NCI-H2107 (cell line): ENCODE measurements at places on chromosomes 6 and 20.

DNA sequence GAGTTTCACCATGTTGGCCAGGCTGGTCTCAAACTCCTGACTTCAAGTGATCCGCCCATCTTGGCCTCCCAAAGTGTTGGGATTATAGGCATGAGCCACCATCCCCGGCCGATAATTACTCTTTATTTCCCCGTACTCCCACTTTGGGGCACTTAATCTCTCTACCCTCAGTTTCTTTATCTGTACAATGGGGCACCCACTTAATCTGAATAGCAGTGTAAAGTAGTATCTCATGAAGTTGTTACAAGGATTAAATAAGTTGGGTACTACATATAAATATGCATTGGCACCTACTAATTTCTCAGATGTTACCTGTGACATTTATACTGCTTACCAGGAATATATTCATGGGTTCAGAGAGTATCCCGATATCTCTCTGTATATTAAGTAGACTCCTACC is 15.2 kb downstream of the GINM1 start:
- no peak for DNase-seq

DNA sequence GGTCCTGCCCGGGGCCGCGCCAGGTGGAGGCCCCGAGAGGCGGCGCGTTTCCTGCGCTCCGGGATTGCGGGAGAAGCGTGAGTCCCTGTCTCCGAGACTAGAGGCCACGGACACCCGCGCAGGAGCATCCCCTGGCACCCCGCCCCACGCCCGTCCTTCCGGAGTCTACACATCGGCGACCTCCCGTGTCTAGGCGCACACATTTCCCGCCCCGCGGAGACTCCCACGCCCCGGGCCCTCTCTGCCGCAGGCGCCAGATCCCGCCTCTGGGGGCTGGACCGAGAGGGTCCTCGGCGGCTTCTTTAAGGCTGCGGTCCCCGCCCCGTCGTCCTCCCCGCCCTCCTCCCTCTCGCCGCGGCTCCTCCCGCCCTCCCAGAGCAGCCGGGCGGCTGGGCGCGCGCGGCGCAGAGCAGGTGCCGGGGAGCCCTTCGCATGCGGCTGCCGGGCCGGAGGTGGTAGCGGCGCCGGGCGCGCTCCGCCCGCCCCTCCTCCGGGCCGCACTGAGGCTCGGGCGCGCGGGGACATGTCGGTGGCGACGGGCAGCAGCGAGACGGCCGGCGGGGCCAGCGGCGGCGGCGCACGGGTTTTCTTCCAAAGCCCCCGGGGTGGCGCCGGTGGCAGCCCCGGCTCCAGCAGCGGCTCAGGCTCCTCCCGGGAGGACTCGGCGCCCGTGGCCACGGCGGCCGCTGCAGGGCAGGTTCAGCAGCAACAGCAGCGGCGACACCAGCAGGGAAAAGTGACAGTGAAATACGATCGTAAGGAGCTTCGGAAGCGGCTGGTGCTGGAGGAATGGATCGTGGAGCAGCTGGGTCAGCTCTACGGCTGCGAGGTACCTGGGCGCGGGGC is at the start of gene PPP1R14C:
Gene PPP1R14C (plus strand): TSS at position 375 of the 846 bp plus-strand sequence. CDS start 149 bp downstream, at position 524.
- no peak for DNase-seq

GRCh38 chr6:43634702-43635303 is 837 bp upstream of the MAD2L1BP start:
- no peak for DNase-seq

DNA sequence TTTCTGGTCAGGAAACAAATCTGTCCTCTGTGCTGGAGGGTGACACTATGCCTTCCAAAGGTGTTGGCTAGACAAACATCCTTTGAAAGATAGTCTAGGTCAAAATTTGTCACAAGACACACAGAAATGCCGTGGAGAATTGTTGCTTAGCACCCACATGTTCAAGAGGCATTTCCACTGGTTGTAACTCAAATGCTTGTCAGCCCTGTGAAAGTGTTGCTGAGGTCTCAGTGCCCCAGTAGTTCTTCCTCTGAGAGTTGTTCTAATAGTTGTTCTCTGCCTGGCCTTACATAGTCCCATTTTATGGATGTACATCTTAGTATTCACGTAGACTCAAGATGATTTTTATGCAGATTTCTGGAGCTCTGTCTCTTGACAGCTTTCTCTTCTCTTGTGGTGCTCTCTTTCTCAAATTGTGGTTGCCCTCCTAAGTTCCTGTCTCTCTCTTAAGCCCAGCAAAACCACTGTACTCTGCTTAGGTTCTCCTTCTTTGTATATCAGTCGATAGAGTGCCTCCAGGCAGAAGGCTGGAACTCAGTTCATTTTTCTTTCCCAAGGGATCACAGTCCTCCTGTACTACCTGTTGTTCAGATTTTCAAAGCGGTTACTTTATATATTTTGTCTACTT is 39.5 kb upstream of the REV3L start:
- DNase-seq: no peak

GRCh38 chr20:19602675-19603375 is 155.2 kb upstream of the RIN2 start:
- DNase-seq: no peak

DNA sequence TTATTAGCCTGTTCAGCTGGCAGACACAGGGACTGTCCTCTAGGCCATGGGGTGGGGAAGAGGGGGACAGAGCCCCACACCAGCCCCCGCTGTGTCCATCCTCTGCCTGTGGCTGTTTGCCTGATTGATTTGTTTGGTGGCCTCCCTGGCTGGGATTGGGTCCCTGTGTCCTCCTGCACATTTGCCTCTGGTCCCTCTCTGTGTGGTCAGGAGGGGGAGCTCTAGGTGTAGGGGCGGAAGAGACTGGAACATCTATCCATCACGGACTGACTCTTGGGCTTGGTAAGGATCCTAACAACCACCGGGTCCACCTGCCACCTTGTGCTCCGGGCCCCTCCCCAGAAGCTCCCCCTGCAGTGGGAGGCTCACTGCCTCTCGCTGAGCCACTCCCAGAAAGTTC is 38.4 kb upstream of the CCDC167 start:
- no peak for DNase-seq

DNA sequence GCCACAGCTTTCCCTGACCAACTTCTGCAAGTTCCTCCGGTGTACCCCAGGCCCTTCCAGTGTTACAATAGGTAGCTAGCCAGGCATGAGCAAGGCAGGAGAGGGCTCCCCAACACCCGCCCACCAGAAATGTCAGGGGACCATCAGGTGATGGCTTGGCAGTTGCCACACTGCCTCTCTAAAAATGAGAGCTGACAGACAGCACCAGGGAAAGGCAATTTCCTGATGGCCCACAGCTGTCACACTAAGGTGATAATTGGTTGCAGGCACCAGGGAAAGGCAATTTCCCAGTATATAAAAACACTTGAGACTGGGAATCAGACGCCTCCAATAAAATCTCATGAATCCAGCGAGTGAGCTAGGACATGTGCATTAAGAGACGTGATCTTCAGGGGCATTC is 49.9 kb downstream of the PXDC1 start:
- no peak for DNase-seq

DNA sequence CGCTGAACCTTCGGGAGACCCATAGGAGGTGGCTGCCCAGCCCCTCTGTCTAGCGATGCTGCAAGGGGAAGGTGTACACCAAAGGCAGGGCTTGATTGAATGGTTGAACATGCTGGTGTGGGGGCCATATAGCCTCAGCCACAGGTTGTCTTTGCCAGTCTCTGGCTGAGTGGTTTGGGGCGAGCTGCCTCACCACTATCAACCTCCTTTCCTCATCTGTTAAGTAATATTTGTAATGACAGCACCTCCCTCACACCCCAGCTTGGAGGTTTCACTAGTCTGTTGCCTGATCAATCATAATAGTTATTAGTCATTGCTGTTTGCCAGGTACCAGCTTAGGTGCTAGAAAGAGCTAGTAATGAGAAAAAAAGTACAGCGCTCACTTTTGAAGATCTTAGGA is 11.8 kb upstream of the ZNF831 start:
- no peak for DNase-seq

- no peak for DNase-seq
Measured at GRCh38 chr20:23937303-23938117, 51.1 kb downstream of the GGTLC1 start.

- no peak for DNase-seq
Measured at GRCh38 chr6:56914798-56915658, 39.9 kb upstream of the BEND6 start.

DNA sequence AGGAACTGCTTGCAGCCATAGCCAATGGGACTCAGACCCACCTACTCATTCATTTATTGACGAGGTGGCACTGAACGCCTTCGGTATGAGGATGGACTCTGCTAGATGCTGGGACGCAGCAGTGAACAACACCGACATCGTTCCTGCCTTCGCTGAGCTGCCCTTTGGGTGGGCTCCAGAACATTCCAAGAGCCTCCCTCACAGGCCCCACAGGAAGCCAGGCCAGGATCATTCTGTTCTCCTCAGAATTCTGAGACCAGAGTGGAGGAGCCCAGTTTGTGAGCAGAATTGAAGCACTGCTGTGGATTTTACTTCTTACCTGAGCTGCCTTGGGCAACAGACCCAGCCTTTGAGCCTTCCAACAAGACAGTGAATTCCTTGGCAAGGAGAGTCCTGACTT is 82.1 kb downstream of the KCNB1 start:
- no peak for DNase-seq

GRCh38 chr6:160034036-160034930 is 65.4 kb downstream of the IGF2R start:
- DNase-seq: no peak

DNA sequence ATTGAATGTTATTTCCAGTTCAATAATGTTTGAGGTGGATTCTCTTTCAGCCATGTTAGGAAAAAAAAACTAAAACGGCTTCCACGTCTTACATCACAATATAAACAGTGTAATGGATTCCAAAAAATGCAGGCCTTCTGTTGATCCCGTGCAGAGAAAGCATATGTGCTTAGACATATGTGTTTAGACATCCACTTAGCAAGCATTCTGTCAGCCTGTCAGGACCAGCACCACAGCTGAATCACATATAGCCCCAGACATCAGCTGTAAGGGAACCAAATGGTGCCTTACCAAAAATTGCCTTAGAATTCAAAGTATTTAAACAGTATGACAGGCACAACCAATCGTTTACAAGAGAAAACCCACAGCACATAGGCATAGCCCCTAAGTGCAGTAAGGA is 304.9 kb downstream of the EYA4 start:
- DNase-seq: no peak

DNA sequence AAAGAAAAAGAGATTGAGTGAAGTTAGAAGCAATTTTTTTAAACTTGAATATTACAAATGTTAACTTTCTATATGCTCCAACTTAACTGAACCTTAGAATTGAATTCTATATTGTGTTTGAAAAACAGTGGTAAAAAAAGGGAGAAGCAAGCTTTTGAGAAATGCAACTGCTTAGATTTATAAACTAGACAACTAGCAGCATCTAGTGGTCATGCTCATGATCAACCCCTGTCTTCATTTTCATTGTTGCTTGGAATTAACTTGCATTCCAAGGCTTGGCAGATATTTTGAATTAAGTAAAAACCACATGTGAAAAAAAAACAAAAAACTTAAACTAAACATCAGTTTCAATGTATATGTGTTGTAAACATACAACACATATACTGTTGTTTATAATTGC is 113.1 kb downstream of the C6orf58 start:
- DNase-seq: no peak

DNA sequence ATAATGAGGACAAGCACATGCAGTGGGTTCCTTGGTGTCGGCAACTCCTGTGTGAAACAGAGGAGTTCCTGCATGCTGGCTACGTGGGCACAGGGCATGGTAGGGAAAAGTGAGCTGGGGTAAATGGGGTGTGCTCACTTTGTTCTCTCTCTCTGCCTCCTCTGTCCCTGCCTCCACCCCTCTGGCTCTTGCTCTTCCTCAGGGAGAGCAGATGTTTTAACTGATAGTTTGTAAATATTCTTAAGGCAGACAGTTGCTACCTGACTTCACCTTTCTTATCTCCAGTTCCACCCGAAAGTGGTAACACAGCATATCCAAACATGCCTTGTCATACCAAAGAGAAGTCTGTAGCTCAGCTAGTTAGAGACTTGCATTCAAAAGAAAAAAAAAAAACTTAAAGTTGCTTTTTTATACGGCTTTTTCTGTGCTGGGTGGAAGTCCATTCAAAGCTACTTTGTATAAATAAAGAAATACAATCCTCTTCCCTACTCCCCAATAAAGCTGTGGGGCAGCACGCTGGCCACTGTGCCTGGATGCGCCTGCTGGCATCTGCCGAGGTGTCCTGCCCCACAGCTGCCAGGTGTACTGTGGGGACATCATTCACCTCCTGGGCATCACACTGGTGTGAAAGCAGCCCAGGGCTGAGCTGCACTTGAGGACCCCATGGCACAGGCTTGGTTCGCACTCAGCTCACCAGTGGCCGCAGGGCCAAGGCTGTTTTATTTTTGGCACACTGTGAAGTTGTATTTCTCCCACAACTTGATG is 93.6 kb downstream of the FOXC1 start:
- no peak for DNase-seq

DNA sequence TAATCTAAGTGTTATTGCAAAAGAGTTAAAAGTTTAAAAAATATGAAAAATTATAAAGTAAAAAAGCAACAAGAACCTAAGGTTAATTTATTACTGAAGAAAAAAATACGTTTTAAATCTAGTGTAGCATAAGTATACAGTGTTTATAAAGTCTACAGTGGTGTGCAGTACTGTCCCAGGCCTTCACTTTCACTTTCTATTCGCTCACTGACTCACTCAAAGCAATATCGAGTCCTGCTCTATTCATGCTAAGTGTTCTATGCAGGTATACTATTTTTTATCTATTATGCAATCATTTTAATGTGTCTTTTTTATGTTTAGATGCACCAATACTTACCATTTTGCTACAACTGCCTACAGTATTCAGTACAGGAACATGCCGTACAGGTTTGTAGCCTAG is 113.0 kb downstream of the MANEA start:
- DNase-seq: no peak

GRCh38 chr6:144999127-144999526 is 714.0 kb downstream of the UTRN start:
- no peak for DNase-seq

DNA sequence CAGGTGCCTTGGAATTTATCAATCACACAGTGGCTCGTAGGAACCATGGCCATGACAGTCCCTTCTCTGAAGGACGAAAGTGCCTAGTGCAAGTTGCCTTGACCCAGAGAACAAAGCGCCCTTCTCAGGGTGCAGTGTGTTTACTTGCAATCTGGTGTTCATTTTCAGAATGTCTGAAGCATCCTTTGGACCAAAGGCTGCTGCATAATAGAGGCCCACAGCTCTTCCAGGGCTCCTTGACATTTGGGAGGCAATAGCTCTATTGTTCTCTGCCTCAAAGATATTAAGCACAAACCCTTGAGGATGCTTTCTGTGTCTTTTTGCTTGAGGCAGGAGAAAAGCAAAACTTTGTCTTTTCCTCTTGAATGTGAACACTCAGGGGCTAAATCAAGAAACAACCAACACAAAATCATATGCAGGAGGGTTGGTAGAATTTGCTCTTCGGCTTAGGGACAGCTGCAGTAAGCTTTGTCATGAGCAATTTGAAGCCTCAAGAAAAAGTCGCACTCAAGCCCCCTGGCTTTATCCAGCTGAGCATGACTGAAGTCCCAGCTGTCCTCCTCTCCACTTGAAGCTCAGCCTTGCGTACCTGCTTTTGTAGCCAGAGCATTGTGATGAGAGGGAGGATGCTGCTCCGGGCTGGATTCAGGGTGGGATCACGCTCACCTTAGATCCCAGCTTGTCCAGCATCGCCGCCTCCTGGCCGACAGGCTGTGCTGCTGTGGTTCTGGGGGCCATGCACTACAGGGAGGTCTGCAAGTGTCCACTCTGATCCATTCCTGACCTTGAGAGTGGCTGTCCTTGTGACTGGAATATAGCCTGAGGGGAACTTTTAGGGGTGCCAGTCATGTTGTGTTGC is 495.4 kb downstream of the CDH26 start:
- no peak for DNase-seq

- peak; percentile 24 for DNase-seq
Measured at GRCh38 chr20:57393321-57394120, 2.3 kb downstream of the RBM38 start.

- no peak for DNase-seq
Measured at GRCh38 chr6:44171899-44172546, 13.4 kb downstream of the CAPN11 start.

- DNase-seq: no peak
Measured at GRCh38 chr6:24415753-24416152, 13.0 kb downstream of the MRS2 start.
